ENCODE measurements at places on chromosomes 1 and 21.

DNA sequence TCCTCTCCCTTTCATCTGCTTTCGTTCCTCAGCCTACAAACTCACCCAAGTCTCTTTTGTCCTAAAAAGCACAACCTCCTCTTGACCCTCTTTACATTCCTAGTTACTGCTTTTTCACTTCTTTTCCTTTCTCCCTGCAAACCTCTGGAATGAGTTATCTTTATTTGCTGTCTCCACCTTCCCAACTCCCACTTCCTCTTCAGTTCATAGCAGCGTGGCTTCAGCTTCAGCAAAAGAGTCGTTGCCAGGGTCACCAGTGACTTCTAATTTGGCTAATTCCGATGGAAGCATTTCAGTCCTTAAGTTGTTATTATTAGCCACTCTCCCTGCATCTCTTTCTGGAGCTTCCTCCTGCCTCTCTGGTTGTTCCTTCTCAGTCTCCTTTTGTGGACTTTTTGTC is 6.2 kb upstream of the TMEM54 start:
- no peak for DNase-seq

DNA sequence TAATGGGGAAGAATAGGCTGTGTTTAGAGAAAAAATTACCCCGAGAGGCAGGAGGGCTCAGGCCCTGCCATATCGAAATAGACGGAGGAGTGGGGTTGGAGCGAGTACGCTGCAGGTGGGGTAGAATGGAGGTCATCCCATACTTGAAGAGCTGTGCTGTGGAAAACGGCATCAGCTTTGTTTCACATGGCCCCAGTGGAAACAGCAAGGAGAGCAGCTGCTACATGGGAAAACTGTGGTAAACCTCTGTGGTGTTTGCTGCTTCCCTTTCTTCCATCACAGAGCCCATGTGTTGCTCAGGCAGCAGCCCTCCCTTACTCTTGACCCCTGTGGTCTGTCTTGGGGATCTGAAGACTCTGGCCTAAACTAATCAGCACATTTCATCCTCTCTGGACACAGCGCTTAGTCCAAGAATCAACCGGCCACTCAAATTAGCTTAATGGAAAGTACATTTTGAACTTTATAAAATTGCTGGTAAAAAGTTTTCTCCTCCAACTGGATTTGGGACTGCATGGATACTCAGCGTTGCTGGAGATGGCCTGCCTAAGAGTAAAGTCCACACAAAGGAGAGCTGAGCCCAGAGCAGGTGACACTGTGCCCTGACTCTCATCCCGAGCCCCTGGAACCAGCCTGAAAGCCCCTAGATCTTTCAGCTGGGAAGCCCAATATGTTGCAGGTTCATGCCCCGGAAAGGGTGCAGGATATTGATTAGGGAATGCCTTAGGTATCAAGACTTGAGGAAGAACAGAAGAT is 127.1 kb upstream of the GADD45A start:
- DNase-seq: no peak

DNA sequence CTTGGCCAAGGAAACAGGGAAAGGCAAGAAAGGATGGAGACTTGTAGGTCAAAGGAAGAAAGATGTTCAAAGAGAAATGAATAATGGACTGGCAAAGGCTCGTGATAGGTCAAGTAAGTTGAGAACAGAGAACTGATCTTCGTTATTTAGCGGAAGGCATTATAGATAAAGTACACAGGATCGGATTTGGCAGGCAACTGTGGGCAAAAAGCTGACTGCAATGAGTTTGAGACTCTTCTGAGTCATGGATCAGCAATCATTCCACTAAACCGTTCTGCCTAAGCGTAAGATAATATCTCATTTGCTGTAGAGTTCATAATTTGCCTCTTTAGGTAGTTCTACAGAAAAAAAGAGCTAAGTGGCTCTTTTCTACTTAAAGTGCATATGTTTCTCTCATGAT is 34.1 kb downstream of the KRTAP21-3 start:
- no peak for DNase-seq

GRCh38 chr21:26394341-26394740 is 178.7 kb downstream of the CYYR1 start:
- no peak for DNase-seq

- no peak for DNase-seq
These were observed 107.8 kb downstream of the LYST start for GRCh38 chr1:235758931-235759330.

DNA sequence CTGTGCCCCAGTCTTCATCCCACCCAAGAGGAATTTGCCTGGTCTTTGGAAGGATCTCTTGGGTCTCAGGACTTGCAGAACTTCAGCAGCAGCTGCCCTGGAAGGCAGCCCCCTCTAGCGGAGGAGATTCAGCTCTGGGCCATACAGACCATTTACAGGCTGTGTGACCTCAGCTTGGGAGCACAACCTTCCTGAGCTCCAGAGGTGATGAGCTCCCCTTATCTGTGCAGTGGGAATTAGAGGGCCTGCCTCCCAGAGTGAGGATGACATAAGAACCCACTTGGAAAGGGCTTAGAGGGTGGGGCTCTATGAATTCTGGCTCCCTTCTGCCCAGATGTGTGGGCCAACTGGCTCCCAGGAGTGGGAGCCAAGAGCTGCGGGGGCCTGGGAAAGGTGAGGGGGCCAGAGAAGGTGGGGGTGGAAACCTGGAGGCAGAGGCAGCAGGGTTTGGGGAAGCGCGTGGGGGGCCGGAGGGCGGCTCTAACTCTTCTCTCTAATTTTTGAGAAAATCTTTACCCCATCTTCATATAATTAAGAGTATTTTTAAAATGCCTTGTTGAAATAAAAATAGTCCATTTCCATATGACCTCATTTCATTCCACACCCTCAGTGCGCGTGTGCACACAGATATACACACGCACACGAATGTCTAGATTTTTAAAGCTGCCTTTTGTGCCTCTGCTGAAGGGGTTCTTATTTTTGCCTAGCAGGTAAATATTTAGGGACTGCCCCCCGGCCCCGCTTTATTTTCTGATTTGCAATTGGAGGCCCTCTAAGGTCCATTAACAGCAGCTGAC is 21.5 kb downstream of the EPHB2 start:
- DNase-seq: no peak

GRCh38 chr1:1874901-1875300 is 16.0 kb downstream of the GNB1 start:
- no peak for DNase-seq

GRCh38 chr1:61531716-61532115 is 193.2 kb downstream of the TM2D1 start:
- DNase-seq: no peak

- no peak for DNase-seq
These were observed at the start of gene PDPN for GRCh38 chr1:13583595-13583965. Gene PDPN (plus strand): TSS chr1:13583832. CDS start chr1:13584034, 202 bp downstream.

Measured in thoracic aorta (tissue), 2 donors.